Femur (tissue), 1 donor: ENCODE measurements at places on chromosomes 11 and 22.
A peak's percentile ranks its signal among the peaks of the same experiment; 100 is the strongest.

DNA sequence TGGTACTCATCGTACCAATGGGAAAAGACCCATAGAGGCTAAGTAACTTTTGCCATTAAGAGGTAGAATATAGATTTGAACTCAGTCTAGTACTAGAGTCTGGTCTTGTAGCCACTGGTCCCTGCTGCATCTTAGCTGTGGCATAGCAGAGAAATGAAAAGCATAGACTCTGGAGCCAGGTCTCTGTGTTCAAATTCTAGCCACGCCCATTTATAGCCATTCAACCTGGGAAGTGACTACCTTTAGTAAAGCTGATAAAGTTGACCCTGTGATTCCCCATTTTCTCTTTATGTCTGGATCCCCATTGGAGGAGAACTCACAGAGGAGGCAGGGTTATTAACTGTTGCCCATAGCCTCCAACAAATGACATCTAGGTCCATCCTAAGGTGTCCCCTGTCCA is 113.6 kb downstream of the ME3 start:
- DNase-seq = no peak

- no peak for DNase-seq
These were observed 54.2 kb downstream of the WT1 start for GRCh38 chr11:32381179-32381578.

- DNase-seq = no peak
These were observed 1461.2 kb downstream of the TBC1D22A start for GRCh38 chr22:48223488-48224190.

DNA sequence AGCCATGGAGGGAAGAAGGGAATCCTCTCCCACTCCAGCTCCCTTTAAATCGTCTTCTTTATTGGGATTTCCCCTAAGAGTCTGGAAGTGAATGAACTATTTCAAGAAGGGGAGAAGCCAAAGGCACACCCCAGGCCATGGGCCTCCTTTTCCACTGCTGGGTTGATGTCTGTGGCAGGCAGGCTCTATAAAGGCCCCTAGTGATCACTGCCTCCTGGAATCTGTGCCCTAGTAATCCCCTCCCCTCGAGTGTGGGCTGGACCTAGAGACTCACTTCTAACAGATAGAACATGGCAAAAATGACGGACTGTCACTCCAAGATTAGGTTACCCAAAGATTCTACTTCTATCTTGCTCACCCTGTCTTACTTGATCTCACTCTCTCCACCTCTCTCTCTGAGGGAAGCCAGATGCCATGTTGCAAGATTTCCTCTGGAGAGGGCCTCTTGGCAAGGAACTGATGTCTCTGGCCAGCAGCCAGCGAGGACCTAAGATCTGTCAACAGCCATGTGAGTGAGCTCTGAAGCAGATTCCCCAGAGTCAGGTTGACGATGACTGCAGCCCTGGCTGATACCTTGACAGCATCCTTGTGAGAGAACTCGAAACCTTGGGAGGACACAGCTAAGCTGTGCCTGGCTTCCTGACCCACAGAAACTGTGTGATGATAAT is 444.8 kb downstream of the SOX6 start:
- DNase-seq = peak; percentile 57

GRCh38 chr11:127273593-127274327 is 273.2 kb upstream of the KIRREL3 start:
- no peak for DNase-seq

DNA sequence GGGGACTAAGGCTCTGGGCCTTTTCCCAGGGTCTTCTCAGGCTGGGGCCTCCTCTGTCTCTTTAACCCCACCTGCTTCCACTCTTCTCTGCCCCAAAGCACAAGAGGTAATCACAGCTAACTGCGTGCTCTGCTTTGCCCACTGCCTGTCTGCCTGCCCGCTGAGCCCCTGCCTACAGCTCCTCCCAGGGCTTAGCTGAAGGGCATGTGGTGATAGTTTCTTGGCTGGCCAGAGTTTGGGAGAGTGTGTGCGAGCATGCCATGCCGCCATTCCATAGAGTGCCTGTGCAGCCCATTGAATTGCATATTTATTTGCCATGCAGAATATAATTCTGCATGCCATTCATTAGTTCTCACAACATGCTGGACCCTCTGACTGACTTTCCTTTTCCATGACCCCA is 32.5 kb downstream of the PHLDB1 start:
- no peak for DNase-seq

DNA sequence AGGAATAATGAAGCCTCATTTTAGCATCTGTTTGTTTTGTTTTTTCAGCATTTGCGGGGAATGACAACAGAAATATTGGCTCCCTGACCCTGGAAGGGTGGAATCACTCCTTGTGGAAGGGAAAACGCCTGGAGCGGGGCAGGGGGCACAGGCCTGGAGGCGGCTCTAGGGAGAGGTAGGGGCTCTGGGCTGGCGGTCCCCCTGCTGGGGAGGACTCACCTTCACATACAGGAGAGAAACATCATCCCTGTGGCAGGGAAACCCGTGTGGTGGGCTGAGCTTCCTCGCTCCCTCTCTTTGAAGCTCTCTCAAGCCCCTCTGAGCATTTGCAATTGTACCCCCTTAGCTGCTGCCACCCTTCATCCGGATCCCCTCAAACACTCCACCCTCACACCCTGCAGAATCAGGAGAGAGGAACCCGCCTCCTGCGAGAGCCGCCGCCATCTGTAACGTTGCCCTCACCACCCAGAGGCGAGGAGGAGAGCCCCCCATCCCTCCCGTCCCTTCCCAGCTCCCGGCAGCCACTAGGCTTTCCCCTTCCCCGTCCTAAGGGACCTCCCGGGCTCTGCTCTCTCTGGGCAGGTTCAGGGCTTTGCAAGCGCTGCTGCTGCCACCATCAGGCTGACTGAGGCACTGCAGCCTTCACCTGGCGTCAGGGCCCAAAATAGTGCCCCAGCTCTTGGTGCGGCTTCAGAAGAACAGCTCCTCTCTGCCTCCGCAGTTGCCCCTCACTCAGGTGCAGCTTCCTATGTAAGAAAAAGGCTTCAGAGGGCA is 10.4 kb downstream of the KIRREL3 start:
- peak; percentile 80 for DNase-seq

DNA sequence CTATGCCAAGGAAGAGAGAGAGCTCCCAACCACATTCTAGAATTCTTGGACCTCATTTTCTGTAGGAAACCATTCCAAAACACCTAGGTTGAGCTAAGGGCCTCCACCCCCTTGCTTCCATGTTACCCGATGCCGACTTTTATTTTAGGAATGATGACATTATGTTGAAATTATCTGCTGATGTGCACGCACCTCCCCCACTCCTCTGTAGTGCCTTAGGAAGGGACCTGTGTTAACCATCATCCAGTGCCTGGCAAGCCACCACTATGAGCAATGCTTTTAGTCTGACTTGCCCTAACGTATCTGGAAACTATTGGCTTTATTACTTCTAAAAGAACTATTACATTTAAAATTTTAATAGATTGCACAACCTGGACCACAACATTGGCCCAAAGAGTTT is 42.1 kb downstream of the NCAPD3 start:
- no peak for DNase-seq

DNA sequence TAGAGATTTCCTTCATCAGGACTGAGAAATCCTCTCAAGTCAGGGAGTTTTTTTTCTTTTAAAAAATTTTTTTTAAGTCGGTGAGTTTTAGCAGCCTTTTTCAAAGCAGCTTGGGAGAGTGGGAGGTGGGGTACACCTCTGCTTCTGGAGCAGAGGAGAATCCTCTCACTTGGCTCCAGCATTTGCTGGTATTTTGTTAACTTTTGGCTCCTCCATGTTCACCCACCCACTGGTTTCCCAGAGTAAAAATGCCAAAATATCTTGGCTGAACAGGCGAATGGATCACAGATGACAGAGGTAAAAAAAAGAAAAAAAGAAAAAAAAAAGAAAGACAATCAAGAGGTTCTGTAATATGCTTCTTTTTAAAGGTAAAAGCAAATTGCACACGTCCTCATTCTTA is 68.0 kb downstream of the GAB2 start:
- DNase-seq = peak; percentile 45

DNA sequence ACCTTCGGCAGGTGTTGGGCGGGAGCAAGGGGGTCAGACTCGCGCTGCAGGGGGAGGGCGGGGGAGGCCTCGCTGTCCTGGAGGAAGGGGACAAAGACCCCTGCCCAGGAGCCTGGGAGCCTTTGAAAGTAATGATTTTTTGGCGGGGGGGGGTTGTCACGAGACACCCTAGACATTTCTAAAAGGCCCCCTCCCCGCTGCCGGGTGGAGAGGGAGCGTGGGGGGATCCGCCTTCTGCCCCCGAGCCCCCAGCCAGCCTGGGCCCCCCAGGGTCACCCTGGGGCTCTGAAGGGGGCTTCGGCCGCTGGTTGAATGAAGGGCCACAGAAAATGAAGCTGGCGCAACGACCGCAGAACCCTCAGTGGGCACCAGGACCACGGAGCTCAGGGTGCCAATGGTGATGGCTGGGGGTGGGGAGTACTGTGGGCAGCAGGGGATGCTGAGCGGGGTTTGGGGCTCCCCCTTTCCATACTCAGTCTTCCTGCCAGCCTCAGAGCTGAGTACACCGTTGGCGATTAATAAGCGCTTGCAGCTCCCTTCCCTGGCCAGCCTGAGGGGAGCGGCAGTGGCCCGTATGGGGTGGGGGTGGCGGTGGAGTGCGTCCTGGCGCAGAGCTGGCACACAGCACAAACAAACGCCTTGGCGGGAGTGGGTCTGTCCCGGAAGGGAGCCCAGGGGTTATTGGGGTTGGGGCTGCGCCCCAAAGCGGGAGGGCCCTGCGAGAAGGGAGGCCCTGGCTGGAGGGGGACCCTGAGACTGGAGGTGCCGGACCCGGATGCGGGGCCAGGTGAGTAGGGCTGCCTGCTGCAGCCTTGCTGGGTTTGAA is 1.2 kb upstream of the DUSP8 start:
- no peak for DNase-seq

GRCh38 chr11:116918925-116919655 is 81.7 kb upstream of the APOA1 start:
- no peak for DNase-seq

DNA sequence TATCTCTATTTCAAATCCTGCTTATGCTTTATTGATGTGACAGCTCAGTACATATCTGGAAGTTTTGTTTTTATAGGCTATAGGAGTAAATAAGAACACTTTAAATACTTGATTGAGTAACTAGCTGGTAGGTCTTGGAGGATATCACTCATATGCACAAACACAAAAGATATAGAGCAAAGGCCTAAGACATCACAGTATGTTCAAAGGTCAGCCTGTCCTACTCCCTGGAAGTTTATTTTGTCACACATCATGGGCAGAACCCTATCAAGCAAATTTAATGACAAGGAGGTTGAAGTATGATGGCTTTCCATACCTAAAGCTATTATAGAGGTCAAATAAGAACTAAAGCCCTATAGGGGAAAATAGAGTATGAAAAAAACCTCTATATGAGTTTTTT is 70.0 kb upstream of the MS4A8 start:
- DNase-seq = no peak

- no peak for DNase-seq
These were observed 113.1 kb upstream of the NNMT start for GRCh38 chr11:114183044-114183511.

DNA sequence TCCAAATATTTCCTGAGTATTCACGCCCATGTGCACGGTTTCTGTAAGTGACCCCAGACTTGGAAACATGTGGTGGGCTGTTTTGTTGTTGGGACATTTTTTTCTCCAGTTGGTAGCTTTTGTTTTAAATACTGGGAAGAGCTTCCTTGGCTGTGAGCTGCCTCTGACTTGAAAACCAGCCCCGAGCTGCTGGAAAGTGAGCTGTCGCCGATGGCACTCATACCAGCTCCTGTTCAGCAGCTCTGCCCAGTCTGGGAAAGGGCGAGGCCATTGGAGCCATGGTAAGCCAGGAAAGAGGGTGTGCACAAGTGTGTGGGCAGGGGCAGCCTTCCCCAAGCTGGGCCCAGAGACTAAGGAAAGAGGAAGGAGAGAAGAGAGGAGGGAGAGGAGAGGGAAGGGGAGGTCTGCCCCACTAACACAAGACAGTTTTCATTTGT is 3.2 kb upstream of the FLI1 start:
- DNase-seq = peak; percentile 65

- DNase-seq = peak; percentile 80
These were observed 5.9 kb downstream of the USP2 start for GRCh38 chr11:119375337-119376196.

DNA sequence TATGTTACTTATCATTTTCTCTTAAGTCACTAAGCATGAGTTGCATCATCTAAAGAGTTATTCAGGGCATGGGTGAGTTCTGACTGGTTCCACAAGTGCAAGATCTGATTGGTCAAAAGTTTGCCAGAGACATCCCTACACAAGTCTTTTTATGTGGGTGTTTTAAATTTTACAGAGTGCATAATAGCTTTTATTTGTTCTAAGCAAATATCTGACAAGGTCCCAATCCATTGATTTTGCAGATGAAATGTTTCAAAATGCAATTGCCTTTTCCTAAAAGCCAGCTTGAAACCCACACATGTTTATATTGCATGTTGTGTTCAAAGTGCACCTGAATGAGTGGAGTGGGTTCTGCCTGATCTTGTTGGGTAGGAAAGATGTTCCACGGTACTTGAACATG is 101.7 kb upstream of the PAX6 start:
- DNase-seq = no peak

DNA sequence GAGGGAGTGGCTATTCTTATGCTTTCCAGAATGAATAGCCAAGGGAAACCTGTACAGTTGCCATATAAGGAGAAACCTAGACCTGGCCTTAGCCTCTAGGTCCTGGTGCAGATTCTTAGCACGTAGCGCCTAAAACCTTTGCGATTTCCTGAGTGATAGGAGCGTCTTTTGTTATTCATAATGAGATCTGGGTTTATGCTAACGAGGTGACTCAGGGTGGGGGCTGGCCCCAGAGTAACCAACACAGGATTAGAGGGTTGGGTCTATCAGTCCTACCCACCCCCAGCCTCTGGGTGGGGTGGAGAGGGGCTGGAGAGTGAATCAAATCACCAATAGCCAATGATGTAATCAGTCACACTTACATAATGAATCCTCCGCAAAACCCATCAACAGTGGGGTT is 73.4 kb upstream of the PARVG start:
- DNase-seq = no peak

- DNase-seq = no peak
These were observed 23.1 kb downstream of the VSTM5 start for GRCh38 chr11:93827363-93827762.

- peak; percentile 73 for DNase-seq
These were observed 24.4 kb upstream of the TXNRD2 start for GRCh38 chr22:19965771-19966709.

DNA sequence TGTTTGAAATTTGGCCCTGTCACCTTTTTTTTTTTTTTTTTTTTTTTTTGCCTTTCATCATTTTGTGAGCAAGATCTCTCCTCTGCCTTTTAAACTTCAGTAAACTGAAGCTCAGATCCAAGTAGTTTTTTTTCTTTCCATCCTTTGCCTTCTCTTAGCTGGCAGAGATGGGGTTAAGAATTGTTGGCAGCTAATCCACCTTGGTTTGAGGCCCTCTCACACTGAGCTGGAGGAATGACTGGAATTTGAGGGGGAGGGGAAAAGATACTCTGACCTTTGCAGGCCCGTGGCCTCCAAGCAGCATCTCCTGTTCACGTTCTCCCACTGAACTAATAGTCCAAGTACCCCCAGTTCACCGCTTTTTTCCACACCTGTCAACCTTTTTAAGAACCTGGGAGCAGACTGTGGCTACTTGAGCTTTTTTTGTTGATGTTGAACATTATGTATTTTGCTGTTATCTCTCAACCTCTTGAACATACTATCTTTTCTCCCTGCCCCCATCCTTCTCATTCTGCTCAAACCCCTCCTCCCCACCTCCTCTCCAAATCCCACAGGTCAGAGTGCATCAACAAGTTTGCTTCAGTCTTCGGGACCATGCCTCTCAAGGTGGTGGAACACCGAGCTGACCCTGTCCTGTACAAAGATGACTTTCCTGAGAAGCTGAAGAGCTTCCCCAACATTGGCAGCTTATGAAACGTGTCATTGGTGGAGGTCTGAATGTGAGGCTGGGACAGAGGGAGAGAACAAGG is 66.2 kb downstream of the ALX4 start:
- DNase-seq = no peak

GRCh38 chr11:70816156-70816678 is 417.9 kb downstream of the CTTN start:
- no peak for DNase-seq
